ENCODE measurements at places on chromosomes 1 and 21. TPM values are rescaled to one million over a fixed set of nuclear protein-coding genes. Genes with fewer than 3 reads are reported as not detected.

Gene POLR3GL
- total RNA-seq, result 37.4 TPM

GRCh38 chr1:97833881-97834280, 87.0 kb downstream of the DPYD start:
- no peak for DNase-seq

DNA sequence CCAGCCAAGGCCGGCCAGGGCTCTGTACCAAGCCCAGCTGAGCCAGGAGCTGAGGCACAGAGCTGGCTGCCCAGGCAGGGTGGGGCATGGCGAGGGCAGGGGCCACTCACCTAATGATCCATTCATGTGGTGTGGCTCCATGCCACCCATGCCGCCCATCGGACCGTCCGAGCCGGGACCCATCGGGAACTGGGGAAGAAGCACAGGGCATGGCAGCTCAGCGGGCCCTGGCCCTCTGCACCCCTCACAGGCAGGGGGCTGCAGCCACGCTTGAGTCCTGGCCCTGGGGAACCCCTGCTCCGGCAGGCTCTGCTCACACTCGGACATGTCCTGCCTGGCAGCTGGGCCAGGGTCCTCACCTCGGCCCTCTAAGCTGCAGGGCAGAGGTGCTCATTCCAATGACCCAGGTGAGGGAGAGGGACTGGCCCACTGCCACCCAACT, 28.7 kb downstream of the MRPL37 start:
- no peak for DNase-seq

Gene NPPA
- not detected for total RNA-seq

Gene CHI3L2
- 13.5 TPM for total RNA-seq

GRCh38 chr21:46191257-46191685, 7.0 kb upstream of the SPATC1L start:
- no peak for DNase-seq

Gene FCGR2B
- 76.9 TPM for total RNA-seq

Data from natural killer cell (primary cell).